ENCODE measurements at places on chromosomes 12 and 14. TPM values are rescaled to one million over a fixed set of nuclear protein-coding genes. Genes with fewer than 3 reads are reported as not detected.

- H3K36me3 ChIP-seq: no peaks in the 10 kb centered on the region
- peaks cover 36% of the 10 kb centered on the region for H3K4me1 ChIP-seq
- no peaks in the 10 kb centered on the region for H3K27me3 ChIP-seq
- DNase-seq: peak; percentile 70
Observed at GRCh38 chr12:104720339-104721038, 237.6 kb downstream of the SLC41A2 start.

DNA sequence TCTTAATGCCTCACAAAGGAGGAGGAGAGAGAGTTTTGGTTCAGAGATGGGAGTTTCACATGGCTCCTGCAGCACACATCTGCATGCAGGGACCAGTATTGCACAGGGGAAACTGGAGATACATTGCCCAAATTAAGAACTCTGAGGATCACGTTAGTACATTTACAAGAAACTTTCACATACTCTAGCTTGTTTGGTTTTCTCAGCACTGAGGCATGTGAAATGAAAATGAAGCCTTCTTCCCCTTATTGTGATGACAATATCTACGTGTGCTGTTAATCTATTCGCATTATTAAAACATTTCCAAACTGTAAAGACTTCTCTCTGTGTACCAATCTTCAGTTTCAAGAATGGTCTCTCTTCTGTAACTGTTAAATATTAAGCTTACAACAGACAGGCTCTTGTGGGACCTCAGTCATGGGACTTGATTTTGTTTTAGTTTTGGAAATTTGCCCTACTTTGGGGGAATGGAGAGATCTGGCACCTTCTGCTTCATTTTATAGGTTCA, 124.7 kb downstream of the DAAM1 start:
- no peak overlapping the region for H3K27ac ChIP-seq
- H3K4me3 ChIP-seq: no peak overlapping the region
- no peaks in the 10 kb centered on the region for H3K36me3 ChIP-seq

RNASE1 gene
- not detected for total RNA-seq

DNA sequence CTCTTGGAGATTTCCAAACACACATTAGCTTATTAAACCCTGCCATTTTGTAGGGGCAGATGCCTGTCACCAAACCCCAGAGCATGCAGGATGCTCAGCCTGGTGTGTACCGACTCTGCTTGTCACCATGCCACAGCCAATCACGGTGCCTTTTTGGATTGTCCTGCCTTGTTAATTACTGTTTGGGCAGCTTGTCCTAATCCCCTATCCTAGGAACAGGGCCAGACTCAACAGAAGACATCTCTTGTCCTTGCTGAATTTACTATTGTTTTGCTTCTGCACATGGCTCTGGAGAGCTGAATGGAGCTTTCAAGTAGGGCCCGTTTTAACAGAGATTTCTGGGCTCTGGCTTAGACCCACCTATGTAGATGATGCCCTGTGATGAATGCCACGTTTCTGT, 388.5 kb downstream of the AACS start:
- no peak overlapping the region for H3K4me3 ChIP-seq
- no peaks in the 10 kb centered on the region for H3K4me1 ChIP-seq
- H3K27me3 ChIP-seq: peaks cover 24% of the 10 kb centered on the region

GRCh38 chr14:72646861-72647528, 246.9 kb downstream of the DPF3 start:
- H3K4me3 ChIP-seq: no peak overlapping the region
- no peaks in the 10 kb centered on the region for H3K27me3 ChIP-seq
- no peaks in the 10 kb centered on the region for H3K4me1 ChIP-seq
- no peak for DNase-seq
- H3K36me3 ChIP-seq: no peaks in the 10 kb centered on the region

- H3K27me3 ChIP-seq: peaks cover 77% of the 10 kb centered on the region
- H3K4me3 ChIP-seq: peak within 1 kb of the TSS; percentile 81
- H3K4me1 ChIP-seq: peaks cover 25% of the 10 kb centered on the region
- no peaks in the 10 kb centered on the region for H3K36me3 ChIP-seq
- no peak within 1 kb of the TSS for H3K27ac ChIP-seq
Observed at GRCh38 chr12:116881325-116881876, at the start of gene HRK. Gene HRK, minus strand, starts transcription at chr12:116881441. Its CDS starts 134 bp downstream, at chr12:116881307.

DNA sequence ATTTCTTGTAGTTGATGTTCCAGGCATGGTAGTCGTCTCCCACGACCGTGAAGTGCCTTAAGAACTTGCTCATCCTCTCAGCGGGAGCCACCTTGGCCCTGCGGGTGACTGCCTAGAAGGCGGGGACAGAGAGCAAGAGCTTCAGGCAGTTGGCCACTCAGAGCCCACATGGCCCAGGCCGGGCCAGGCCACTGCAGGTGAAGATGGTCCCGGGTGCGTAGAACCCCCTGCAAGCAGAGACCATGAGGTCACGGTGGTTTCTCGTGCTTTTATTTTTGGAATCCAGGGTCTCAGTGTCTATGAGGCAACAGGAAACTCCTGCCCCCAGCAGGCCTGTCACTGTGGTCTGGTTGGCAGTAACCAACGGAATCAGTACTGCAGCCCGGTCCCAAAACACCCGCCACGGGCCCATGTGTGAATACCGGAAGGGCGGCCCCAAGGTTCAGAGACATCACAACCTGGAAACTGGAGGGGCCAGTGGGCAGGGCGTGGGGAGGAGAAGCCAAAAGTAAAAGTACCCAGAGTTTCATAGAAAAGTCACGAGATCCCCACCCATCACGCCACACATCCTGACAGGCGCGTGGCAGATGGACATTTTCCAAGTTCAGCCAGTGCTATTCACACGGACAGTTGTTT, 27.5 kb downstream of the HVCN1 start:
- peak overlapping the region; percentile 96 for H3K4me3 ChIP-seq
- peak; percentile 90 for DNase-seq
- H3K36me3 ChIP-seq: peaks cover 77% of the 10 kb centered on the region
- peak overlapping the region; percentile 99 for H3K27ac ChIP-seq

CPNE6 gene
- total RNA-seq: not detected

DNA sequence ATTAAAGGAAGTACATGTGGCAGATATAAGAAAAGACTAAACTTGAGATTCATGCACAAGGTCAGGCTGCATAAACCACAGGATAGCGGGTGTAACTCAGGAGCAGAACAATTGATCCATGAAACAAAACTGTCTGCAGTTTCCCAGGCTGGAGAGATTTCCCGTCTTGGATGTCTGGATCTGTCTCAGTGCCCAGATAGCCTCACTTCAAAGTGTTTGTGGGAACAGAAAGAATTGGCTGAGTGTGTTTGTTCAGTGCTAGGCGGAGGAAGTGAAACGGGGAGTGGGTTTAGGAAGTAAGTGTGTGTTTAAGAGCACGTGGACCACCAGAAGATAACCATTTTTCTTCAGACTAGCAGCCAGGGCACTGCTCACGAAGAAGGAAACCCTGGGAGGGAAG, 1.4 kb upstream of the RNASE10 start:
- H3K27me3 ChIP-seq: no peaks in the 10 kb centered on the region
- no peaks in the 10 kb centered on the region for H3K36me3 ChIP-seq
- no peak overlapping the region for H3K27ac ChIP-seq
- peaks cover 4% of the 10 kb centered on the region for H3K4me1 ChIP-seq
- no peak overlapping the region for H3K4me3 ChIP-seq
- no peak for DNase-seq

DNA sequence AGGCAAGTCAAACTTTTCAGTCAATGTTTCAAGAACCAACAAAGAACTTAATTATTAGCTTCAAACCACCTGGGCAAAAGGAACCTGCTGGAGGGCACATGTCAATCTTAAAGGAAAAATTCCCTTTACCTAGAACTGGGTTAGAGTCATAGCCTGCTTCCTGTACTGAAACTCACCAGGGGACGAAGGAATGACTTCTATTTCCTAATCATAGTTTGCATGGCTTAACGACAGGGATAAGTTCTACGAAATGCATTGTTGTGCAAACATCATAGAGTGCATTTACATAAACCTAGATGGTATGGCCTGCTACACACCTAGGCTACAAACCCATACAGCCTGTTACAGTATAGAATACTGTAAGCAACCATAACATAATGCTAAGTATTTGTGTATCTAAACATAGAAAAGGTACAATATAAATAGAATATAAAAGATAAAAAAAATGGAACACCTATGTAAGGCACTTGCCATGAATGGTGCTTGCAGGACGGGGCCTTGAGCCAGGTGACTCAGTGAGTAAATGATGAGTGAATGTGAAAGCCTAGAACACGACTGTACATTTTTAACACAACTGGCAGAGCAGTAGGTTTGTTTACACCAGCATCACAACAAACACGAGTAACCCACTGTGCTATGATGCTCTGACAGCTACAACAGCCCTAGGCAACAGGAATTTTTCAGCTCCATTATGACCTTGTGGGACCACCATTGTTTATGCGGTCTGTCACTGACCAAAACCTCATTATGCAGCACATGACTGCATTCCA, 234.9 kb upstream of the CAND1 start:
- DNase-seq: no peak
- no peaks in the 10 kb centered on the region for H3K4me1 ChIP-seq
- H3K4me3 ChIP-seq: no peak overlapping the region
- no peaks in the 10 kb centered on the region for H3K36me3 ChIP-seq
- no peak overlapping the region for H3K27ac ChIP-seq

DNA sequence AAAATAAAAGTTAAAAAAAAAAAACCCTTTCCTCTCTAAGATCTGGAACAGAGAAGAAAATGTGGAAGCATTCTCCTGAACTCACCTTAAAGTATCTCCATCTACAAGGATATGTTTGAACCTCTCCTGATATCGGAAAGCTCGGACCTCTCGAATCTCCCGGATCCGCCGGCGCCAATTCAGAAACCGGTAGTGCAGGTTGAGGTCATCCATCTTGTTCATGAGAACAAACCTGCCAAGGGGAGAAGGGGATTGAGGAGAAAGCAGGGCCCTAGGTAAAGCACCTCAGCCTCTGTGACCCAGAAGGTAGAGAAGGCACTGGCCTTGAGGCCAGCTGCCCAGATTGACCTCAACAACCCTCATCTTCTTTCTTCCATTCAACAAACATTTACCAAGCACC, 2.2 kb downstream of the SPRYD3 start:
- H3K27ac ChIP-seq: no peak overlapping the region
- H3K4me1 ChIP-seq: peaks cover 21% of the 10 kb centered on the region
- peaks cover 8% of the 10 kb centered on the region for H3K36me3 ChIP-seq
- no peaks in the 10 kb centered on the region for H3K27me3 ChIP-seq
- DNase-seq: no peak

NTN4 gene
- total RNA-seq: not detected

DNA sequence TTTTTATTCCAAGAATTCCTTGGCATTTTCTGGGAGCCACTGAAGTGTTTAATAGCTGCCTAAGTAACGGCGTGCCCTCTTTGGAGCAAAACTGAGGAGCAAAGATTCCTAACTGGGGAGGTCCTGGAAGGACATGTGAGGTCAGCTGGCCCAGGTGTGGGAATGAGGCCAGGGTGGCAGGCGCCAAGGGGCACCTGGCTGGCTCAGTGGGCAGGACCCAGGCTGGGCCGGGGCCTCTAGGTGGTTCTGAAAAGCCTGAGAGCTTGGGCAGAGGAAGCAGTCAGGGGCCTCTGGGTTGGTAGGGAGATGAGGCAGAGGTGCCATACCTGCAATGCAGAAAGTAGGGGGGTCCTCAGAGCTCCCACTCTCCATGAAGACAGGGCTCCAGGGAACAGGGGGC, 27.1 kb upstream of the DIO3 start:
- no peak overlapping the region for H3K4me3 ChIP-seq
- no peak overlapping the region for H3K27ac ChIP-seq
- peaks cover 4% of the 10 kb centered on the region for H3K27me3 ChIP-seq
- H3K36me3 ChIP-seq: no peaks in the 10 kb centered on the region
- H3K4me1 ChIP-seq: peaks cover 11% of the 10 kb centered on the region

KCNA1 gene
- 0.04 TPM for total RNA-seq

GRCh38 chr12:116245189-116245588, 32.3 kb downstream of the MED13L start:
- H3K36me3 ChIP-seq: peaks cover 11% of the 10 kb centered on the region
- no peak for DNase-seq
- H3K27ac ChIP-seq: no peak overlapping the region

DNA sequence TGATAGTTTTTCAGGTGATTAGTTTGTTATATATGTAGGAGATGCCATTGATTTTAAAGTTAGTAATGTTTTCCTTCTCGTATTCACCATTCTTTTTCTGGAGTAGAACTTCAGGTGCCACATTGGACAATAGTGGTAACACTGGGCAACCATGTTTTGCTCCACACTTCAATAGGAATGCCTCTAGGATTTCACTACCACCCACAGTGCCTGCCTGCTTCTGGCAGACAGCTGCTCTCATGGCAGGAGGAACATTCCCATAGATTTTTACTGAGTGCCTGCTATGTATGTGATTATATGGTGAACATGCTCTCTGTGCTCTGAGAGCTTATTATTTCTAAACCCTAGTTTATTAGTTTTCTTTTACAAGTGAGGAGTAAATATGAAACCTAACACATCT, 53.7 kb downstream of the GCH1 start:
- H3K4me1 ChIP-seq: peaks cover 2% of the 10 kb centered on the region
- DNase-seq: no peak
- no peaks in the 10 kb centered on the region for H3K27me3 ChIP-seq
- no peak overlapping the region for H3K4me3 ChIP-seq
- H3K36me3 ChIP-seq: peaks cover 19% of the 10 kb centered on the region

DNA sequence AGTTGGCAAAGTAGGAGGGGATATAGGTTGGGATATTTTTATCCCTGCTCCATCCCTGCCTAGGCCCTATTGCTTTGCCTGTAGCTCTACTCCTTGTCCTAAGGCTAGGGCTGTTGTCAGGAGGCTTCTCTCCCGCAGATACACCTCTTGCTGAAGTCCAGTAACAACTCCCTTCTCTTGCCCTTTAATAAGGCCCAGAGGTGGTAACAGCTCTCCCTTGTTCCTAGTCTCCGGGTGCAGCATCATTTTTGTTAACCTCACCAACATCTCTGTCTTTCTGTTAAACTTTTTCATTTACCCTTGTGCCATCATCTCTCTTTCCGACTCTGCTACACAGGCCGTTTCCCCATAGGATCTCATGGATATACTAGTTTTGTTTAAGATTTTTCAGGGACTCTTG, 6.3 kb downstream of the ASCL1 start:
- H3K27me3 ChIP-seq: peaks cover 98% of the 10 kb centered on the region
- DNase-seq: no peak
- H3K4me3 ChIP-seq: no peak overlapping the region
- peaks cover 1% of the 10 kb centered on the region for H3K36me3 ChIP-seq
- H3K4me1 ChIP-seq: peaks cover 31% of the 10 kb centered on the region
- H3K27ac ChIP-seq: no peak overlapping the region

GYS2 gene
- total RNA-seq: not detected

DNA sequence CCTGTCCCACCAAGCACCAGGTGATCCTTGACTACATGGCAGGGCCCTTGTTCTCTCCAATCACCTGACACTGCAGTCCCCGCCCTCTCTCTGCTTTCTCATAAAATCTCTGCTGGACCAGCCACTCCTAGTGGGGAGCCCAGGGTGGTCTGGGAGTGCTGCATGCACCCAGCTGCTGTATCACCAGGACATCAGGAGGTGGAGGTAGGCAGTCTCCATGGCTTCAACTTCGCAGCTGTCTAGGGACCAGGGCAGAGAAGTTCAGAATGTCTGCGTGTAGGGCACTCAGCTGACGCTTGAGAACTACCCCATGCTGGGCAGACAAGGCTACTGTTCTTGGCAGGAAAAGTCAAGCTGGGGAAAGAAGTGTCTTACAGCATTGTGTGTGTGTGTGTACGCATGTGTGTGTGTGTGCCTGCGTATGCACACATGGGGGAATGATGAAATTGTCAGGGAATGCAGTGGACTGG, 2.6 kb downstream of the WSCD2 start:
- H3K4me1 ChIP-seq: no peaks in the 10 kb centered on the region
- peaks cover 75% of the 10 kb centered on the region for H3K27me3 ChIP-seq
- DNase-seq: no peak
- no peak overlapping the region for H3K4me3 ChIP-seq

- DNase-seq: no peak
- H3K27me3 ChIP-seq: no peaks in the 10 kb centered on the region
- H3K36me3 ChIP-seq: peaks cover 45% of the 10 kb centered on the region
- peak overlapping the region; percentile 46 for H3K27ac ChIP-seq
- H3K4me1 ChIP-seq: peaks cover 19% of the 10 kb centered on the region
- H3K4me3 ChIP-seq: no peak overlapping the region
Observed at GRCh38 chr12:119679081-119679480, 11.1 kb downstream of the PRKAB1 start.

Measured in activated naive CD8-positive, alpha-beta T cell treated with anti-CD3 and anti-CD28 coated beads for 36 hours (primary cell).